ENCODE measurements at places on chromosomes 7 and 10. TPM values are rescaled to one million over a fixed set of nuclear protein-coding genes. Genes with fewer than 3 reads are reported as not detected.

The PCBD1 gene
- 121 TPM for total RNA-seq

The HOXA4 gene
- total RNA-seq = 1.1 TPM

The OR13A1 gene
- not detected for total RNA-seq

- peak; percentile 93 for DNase-seq
Observed at GRCh38 chr10:79295563-79295962, 51.7 kb upstream of the PPIF start.

The SUGCT gene
- total RNA-seq = 3.1 TPM

DNA sequence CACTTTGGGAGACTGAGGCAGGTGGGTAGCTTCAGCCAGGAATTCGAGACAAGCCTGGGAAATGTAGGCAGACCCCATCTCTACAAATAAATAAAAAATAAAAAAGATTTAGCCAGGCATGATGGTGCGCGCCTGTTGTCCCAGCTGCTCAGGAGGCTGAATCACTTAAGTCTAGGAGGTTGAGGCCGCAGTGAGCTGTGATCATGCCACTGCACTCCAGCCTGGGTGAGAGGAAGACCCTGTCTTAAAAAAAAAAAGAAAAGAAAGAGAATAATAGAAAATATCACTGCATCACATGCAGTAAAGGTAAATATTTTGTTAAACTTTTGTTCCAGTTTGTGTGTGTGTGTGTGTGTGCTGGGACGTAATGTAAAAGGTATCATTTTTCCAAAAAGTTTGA is 3.0 kb downstream of the STRIP2 start:
- DNase-seq = no peak

- no peak for DNase-seq
Observed at GRCh38 chr7:12032146-12032545, 178.9 kb upstream of the TMEM106B start.

The VSTM4 gene
- 24.4 TPM for total RNA-seq

- no peak for DNase-seq
Observed at GRCh38 chr7:7665031-7665430, 24.5 kb downstream of the UMAD1 start.

- DNase-seq = no peak
Observed at GRCh38 chr7:106452031-106452851, 167.5 kb upstream of the NAMPT start.

DNA sequence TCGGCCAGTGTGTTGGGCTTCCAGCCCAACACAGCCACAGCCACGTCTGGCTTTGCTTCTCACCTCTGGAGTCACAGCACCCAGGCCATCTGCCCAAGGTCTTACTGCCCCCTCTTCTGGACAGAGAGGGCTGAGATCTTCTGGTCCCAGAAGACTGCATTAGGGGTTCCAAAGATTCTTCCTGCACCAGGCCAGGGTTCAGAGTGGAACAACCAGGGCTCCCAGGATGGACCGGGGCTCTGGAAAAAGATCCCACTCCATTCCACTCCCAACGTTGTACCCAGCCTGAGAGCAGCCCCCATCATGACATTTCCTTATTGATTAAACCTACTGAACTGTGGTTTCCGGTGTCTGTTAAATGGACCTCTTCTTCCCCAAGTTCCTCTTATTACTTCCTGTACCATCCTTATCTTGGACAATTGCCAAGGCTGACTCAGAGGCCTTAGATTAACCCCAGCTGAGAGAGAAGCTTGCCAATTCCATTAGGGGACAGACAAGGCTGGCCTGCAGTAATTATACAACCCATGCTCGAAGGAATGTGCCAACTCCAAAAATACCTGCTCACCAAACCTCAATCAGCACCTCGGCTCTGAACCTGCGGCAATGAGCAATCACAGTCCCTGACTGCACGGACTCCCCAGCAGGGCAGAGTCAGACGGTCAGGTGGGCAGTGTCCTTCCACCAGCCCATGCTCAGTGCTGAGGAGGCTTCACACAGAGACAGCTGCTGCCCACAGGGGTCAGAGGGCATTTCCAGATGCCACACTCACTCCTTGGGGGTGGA is 47.9 kb upstream of the NPFFR1 start:
- peak; percentile 76 for DNase-seq

GRCh38 chr10:93954726-93955363 is 38.9 kb upstream of the PLCE1 start:
- DNase-seq = no peak

DNA sequence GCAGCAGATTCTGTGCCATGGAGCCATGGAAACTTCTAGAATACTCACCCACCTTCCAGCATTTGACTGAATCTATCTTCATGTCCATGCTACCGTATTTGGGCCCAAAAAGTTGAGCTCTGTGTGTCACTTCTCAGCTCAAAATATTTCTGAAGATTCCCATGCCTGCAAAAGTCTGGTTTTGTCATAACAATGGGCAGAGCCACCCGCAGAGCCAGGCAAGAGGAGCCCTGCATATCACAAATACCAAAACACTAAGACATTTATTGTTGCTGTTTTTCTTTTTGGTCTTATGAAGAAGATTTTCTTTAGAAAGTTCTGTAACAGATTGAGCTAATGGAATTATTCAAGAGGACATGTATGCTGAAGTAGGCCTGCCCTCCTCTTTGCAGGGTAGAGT is 68.1 kb downstream of the PRTFDC1 start:
- DNase-seq = no peak

The AGR2 gene
- total RNA-seq = not detected

- DNase-seq = no peak
Observed at GRCh38 chr7:139777133-139777891, 486 bp downstream of the HIPK2 start.

GRCh38 chr7:43351683-43352082 is 231.2 kb upstream of the STK17A start:
- no peak for DNase-seq

GRCh38 chr7:47290466-47290865 is 291.4 kb downstream of the TNS3 start:
- DNase-seq = no peak

DNA sequence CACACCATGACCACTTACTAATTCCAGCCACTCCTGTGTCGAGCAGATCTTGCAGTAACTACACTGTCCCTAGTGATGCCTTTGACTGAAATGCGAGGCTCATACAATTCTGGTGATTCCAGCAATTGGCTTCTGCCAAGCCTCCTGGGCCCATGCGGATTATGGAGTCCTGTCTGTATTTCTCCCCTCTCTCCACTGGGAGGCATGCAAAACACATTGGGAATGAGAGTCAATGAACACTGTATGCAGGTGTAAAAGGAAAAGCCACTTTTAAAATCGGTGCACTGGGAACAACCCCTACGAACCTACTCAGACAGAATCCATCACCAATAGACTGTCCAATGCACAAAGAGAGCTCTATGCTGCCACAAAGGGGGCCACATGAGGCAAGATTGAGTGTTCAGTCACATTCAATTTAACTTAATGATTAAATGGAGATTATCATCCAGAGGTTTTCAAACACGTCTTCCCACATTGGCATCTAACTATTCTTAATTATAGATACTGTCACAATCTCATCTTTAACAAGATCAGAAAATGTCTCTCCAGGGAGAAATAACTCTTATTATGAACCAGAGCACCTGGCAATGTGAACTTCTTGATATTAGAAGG is 550.6 kb downstream of the GLRX3 start:
- DNase-seq = no peak

The ZPBP gene
- total RNA-seq = not detected

The EMX2 gene
- total RNA-seq = 0.19 TPM

DNA sequence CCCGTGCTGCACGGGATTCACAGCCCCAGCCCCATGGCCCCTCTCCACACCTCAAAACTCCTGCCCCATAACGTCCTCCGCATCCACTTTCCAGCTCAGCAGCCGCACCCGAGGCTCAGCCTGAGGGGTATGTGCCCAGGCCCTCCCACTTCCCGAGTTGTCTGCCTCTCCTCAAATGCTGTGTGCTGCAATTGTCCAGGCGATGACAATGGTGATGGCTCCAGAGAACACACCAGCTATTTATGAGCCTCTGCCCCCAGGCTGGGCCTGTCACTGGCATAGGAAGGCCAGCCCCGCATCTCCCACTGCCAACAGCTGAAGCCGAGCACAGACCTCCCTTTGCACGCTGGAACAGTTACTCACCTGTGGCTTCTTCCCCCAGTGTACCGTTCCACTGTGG is 2.4 kb upstream of the LDB3 start:
- DNase-seq = no peak

- peak; percentile 77 for DNase-seq
Observed at GRCh38 chr10:76303682-76304316, 872.4 kb downstream of the LRMDA start.

The ANKRD61 gene
- total RNA-seq = not detected

The EXOSC1 gene
- total RNA-seq = 15.8 TPM

The PNLIP gene
- total RNA-seq = not detected

GRCh38 chr7:47496056-47496665 is 85.8 kb downstream of the TNS3 start:
- DNase-seq = no peak

DNA sequence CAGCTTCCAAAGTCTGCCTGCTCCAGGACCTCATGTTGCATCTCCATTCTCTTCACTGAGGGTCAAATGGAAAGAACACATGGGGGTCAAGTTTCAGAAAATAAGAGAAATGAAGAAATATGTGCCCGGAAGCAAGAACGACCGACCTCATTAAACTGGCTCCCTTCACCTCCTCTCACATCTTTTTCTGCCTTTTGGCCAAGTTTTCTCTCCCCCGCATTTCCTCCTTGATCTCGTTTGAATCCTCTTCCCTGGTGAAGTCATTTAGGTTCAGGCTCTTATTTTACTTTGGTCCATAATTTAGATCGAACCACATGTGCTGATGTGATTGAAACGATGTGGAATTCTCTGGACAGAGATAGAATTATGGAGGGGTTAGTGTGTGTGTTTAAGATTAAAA is 44.2 kb downstream of the EGFR start:
- no peak for DNase-seq

- DNase-seq = no peak
Observed at GRCh38 chr10:69861251-69862240, 59.8 kb downstream of the COL13A1 start.

DNA sequence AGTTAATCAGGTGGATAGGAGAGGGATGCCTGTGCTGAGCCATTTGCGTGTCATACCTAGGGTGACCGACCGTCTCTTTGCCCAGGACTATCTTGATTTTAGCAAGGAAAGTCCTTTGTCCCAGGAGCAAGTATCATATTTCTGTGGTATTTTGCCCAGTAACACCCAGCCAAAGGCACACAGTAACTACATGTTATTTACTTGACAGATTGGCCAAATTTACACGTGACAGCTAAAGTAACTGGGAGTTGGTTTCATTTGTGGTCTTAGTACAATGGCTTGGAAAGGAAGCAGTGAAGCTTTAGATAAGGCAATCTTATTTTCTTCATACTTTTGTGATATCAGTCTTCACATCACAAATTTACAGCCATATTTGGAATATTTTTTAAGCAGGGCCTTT is 142.1 kb downstream of the JCAD start:
- DNase-seq = no peak

All from cardiac septum (tissue), 1 donor.